ENCODE measurements at places on chromosomes 7 and 10.

DNA sequence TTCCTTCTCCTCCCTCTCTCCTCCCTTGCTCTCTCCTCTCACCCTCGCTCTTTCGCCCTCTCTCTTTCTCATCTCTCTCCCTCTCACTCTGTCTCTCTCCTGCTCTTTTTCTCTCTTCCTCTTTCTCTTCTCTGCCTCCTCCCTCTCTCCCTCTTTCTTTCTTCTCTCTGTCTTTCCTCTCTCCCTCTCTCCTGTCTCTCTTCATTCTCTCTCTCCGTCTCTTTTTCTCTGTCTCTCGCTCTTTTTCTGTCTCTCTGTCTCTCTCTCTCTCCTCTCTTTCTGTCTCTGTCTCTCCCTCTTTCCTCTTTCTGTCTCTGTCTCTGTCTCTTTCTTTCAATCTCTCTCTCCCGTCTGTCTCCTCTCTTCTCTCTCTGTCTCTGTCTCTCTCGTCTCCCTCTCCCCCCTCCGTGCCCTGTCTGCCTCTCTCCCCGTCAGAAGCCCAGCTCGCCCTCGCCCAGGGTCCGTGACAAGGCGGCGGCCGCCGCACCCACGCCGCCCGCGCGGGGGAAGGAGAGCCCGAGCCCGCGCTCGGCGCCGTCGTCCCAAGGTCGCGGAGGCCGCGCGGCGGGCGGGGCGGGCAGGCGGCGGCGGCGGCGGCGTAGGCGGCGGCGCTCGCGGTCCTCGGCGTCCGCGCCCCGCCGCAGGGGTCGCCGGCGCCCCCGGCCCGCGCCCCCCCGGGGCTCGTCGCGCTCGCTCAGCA lies 21.3 kb upstream of the HSPB1 start:
- H3K36me3 ChIP-seq: no peaks in the 10 kb centered on the region
- no peak for DNase-seq
- peaks cover 13% of the 10 kb centered on the region for H3K4me1 ChIP-seq
- peak overlapping the region; percentile 65 for H3K4me3 ChIP-seq
- H3K27me3 ChIP-seq: no peaks in the 10 kb centered on the region

- no peak for DNase-seq
- H3K27me3 ChIP-seq: peaks cover 14% of the 10 kb centered on the region
- H3K27ac ChIP-seq: no peak overlapping the region
- H3K36me3 ChIP-seq: no peaks in the 10 kb centered on the region
- H3K4me3 ChIP-seq: no peak overlapping the region
- H3K4me1 ChIP-seq: no peaks in the 10 kb centered on the region
These were observed 12.8 kb upstream of the AKAP9 start for GRCh38 chr7:91927912-91928311.

- no peak for DNase-seq
- no peak overlapping the region for H3K27ac ChIP-seq
- no peaks in the 10 kb centered on the region for H3K36me3 ChIP-seq
- H3K4me1 ChIP-seq: 0 out of 2 replicates have a peak, but pooled peaks cover 3% of the 10 kb centered on the region
These were observed 5.3 kb upstream of the CAPZA2 start for GRCh38 chr7:116857052-116857451.

DNA sequence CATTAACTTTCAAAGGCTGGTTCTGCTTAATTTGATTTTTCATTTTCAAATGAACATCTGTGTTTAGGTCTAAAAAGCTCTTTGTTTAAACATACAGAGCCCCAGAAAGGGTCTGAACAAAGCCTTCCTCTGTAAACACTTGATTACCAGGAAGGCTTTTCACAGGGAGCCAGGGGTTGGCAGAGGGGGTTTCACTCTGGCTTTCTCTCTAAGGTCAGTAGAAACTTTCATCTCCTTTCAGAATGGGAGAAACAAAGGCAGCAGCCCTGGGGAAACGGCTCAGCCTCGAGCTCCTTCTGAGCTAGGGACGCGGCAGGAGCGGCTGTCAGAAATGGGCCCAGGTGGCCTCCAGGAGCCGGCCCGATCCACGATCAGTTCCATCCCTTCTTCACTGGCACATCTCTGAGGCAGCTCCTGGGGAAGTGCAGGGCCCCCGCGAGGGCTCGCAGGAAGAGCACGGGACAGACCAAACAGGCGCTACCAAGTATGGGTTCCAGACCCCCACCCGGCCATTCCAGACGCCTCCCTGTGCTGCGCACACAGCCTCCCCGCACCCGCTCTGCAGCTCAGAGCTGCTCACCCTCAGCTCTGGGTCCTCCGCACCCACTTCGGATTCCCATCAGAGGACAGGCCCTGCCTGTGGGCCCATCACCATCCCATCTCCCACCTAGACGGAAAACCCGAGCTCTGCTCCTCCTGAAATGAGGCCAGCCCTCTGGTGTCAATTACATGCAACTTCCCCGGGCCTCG lies 124.1 kb downstream of the MAD1L1 start:
- no peaks in the 10 kb centered on the region for H3K27me3 ChIP-seq
- no peak for DNase-seq

DNA sequence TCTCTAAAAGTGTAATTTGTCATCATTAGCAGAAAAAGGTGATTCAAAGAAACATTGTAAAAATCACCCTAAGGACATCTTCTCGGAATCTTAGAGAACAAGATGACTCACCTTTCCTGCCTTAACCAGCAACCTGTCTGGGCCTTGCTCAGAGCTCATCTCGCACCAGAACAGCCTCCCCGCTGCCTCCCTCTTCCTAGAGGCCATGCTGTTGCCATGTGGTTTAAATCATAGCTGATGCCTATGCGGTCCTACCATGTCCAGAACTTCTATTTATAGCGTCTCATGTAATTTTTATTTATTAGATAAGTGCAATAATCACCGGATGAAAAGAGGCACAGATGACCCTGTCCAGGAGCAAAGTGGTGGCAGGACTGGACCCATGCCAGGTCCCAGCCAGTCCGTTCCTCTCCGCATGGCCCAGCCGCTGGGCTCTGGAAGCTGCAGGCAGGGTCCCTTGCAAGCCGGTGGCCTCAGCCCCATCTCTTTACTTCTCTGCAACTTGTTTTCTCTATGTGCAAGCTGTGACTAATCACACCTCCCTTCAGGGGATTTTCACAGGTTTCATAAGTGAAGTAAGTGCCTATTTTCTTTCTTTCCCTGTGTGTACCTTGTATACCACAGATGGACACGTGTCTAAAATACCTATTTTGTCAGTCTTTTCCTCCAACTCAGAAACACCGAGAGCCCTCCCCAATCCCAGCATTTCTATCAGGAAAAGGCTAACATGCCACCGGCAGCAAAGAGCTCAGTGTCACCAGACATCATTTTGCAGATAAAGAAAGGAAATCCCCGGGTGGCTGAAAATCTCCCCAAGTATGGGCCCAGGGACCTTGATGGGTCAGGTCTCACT lies 27.1 kb downstream of the KLF6 start:
- H3K27me3 ChIP-seq: no peaks in the 10 kb centered on the region
- no peak overlapping the region for H3K4me3 ChIP-seq
- DNase-seq: peak; percentile 53
- H3K4me1 ChIP-seq: peaks cover 54% of the 10 kb centered on the region

GRCh38 chr10:20598590-20598989 lies 298.5 kb downstream of the NEBL start:
- no peaks in the 10 kb centered on the region for H3K4me1 ChIP-seq
- no peaks in the 10 kb centered on the region for H3K36me3 ChIP-seq
- no peak overlapping the region for H3K4me3 ChIP-seq
- no peak for DNase-seq
- H3K27ac ChIP-seq: no peak overlapping the region

Data from Panc1 (cell line).